ENCODE measurements at places on chromosomes 7 and 10. TPM values are rescaled to one million over a fixed set of nuclear protein-coding genes. Genes with fewer than 3 reads are reported as not detected.

Gene TUBB8
- not detected for polyA plus RNA-seq

- no peak for DNase-seq
Observed at GRCh38 chr10:85615556-85615955, 751.0 kb downstream of the GRID1 start.

DNA sequence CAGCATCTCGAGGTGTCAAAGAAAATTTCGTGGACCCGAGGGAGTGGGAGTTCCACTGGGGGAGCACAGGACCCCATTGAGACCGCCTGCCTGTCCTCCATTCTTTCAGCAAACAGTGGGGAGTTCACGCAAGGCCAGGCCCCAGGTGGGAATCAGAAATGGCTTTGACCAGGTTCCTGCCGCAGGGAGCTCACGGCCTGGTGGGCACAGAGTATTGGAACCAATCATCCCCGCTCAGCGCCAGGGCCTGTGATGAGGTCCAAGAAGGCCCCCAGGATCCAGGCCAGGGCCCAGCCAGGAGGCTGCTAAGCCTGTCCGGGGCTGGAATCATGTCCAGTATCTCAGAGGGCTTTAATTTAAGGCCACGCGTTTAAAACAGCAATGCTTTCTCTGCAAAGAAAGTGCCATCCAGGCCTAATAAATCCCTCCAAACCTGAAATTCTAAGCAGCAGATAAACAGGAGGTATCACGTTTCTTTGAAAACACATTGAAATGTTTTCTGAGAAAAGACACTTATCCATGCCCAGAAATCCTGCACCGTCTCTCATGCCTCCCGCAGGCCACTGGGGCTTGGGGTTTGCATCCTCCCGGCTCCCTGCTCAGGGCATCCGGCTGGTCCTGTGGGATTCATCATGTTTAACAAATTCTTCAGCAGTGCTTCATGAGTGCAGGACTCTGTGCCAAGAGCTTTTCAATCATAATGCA is 125.7 kb downstream of the OAT start:
- DNase-seq: no peak

- no peak for DNase-seq
Observed at GRCh38 chr7:159130199-159130775, 14.4 kb downstream of the VIPR2 start.

Gene CYP2C9
- not detected for polyA plus RNA-seq

GRCh38 chr7:3370068-3370830 is 69.2 kb downstream of the SDK1 start:
- DNase-seq: peak; percentile 14

Gene GIMAP7
- not detected for polyA plus RNA-seq

GRCh38 chr7:77791336-77791735 is 6.9 kb downstream of the TMEM60 start:
- DNase-seq: no peak

- no peak for DNase-seq
Observed at GRCh38 chr10:48187713-48188485, 86.6 kb downstream of the FRMPD2 start.

Gene CASD1
- 7.0 TPM for polyA plus RNA-seq

DNA sequence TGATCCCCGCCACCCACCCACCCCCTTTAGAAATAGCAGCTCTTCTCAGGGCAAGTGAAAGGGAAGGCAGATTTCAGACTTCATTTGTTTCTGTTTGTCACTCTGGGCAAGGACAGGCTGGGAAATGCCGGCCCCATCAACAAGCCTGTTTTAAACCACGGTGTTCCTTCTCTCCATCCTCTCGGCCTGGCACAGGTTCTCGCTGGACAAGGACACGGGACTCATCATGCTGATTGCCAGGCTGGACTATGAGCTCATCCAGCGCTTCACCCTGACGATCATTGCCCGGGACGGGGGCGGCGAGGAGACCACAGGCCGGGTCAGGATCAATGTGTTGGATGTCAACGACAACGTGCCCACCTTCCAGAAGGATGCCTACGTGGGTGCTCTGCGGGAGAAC is 42.3 kb downstream of the C10orf105 start:
- no peak for DNase-seq

Gene PALD1
- polyA plus RNA-seq: 0.41 TPM

Gene PLPP4
- 2.3 TPM for polyA plus RNA-seq

Gene NXPH1
- not detected for polyA plus RNA-seq

DNA sequence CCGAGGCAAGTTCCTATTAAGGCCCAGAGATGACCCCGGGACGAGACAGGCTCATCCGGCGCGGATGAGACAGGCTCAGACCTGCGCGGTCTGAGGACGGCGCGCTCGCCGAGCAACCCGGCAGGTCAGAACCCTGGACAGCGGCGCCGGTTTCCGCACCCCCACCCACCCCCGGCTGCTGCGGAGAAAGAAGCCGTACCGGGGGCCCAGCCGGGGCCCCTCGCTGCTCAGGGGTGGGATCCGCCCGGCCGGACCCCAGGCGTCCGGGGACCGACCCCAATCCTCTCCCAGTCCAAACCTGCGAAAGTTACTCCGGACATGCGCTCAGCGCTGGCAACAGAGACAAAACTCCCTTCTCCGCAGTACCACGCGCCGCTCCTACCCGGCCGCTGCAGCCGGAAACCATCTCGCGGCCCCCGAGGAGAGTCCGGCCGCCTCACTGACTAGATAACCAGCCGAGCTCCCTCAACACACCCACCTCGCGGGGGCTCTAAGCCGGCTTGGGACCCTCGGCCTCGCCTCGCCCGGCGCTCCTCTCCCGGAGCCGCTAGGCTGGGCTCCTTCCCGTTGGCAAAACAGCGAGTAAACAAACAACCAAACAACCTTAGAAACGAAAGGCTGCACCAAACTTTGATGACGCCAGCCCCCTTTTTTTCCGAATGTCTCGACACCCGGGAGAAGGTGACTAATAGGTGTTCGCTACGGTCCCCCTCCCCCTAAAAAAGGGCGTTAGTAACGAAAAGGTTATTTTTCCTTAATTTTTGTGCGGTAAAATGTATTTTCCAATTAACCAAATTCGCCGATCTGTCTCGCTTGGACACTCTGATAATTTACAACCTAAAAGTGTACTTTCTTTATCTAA is 2.3 kb upstream of the DRGX start:
- DNase-seq: peak; percentile 35

Gene PKD2L1
- polyA plus RNA-seq: not detected

Gene CAV2
- polyA plus RNA-seq: 288 TPM

DNA sequence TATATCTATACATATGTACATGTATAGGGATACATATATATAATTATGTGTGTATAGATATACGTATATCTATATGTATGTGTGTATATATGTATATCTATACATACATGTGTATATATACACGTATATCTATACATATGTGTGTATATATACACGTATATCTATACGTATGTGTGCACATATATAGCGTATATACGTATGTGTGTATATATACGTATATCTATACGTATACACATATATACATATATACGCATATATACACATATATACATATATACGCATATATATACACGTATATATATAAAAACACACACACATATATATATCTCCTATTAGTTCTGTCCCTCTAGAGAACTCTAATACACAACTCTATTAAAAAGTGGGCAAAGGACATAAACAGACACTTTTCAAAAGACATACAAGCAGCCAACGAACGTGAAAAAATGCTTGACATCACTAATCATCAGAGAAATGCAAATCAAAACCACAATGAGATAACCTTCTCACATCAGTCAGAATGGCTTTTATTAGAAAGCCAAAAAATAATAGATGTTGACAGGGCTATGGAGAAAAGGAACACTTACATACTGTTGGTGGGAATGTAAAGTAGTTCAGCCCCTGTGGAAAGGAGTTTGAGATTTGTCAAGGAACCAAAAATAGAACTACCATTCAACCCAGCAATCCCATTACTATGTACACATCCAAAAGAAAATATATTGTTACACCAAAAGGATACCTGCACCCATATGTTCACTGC is 22.0 kb upstream of the TMEM120A start:
- DNase-seq: peak; percentile 81

DNA sequence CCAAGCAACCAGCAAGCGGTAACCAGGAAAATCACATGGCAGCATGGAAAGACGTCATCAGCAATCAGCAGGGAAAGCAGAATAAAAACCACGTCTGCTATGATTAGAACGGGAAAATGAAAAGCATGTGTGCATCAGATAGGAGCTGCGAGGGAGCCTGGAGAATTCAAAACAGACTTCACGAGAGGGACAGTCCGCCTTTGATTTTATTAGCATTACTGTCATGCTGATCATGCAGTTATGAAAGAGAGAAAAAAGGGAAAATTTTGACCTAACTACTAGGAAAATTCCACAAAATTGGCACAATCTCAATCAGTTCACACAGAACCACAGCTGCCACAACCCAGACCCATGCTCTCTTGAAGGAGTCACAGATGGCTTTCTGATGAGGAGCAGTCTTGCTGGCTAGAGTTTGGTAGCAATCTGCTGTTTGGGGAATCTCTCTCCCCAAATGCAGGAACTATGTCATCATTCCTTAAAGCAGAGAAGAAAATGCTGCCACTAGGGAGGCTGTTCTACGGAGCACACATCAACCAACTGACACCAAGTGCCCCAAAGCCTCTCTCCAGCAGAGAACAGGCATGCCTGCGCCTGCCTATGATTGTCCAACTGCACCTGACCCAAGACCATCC is 295.9 kb downstream of the TNS3 start:
- DNase-seq: peak; percentile 61

Data from fibroblast of lung (primary cell).